Psoas muscle (tissue), 8 donors: ENCODE measurements at places on chromosomes 7 and 10. TPM values are rescaled to one million over a fixed set of nuclear protein-coding genes. Genes with fewer than 3 reads are reported as not detected.

CYP3A5 gene
- total RNA-seq: 1.1 TPM

SLC26A3 gene
- total RNA-seq: 0.24 TPM

ANKRD1 gene
- 6,044 TPM for total RNA-seq

PDLIM1 gene
- total RNA-seq: 267 TPM

SSC4D gene
- 0.92 TPM for total RNA-seq

DNA sequence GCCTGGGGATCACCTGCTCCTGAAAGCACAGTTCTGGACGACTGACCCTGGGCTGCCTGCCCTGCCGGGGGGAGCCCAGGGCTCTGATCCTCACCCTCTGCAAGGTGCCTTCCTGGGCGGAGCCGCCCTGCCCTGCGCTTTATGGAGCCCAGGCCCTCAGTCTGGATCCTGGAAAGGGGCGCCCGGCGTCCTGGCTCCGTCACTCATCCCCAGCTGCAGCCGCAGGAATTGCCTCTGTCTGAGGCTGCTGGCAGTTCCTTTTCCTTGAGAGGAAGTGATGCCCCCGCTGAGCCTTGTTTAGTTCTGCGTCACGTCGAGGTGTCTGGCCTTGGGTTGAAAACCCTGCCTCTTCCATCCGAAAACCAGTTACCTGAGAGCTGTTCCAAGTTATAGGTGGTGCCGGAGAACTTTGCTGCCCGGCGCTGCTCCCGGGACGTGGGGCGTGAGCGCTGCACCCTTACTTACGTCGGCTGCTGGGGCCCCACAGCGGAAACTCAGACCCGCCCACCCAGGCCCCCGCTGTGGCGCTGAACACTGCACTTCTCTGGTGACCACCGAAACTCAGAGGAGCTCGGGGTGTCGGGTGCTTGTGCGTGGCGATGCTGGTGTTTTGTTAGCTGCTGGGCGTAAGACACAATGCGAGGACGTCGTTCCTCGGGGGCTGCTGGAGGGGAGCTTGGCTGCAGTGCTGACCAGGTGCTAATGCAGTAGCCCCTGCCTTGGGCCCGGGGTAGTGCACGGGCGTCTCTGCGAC, 5.4 kb downstream of the MAFK start:
- no peak for DNase-seq

GRCh38 chr7:11612737-11613136, 219.3 kb downstream of the THSD7A start:
- no peak for DNase-seq

- no peak for DNase-seq
Observed at GRCh38 chr10:70769121-70769520, 16.1 kb downstream of the TBATA start.

GRCh38 chr7:44883961-44884620, 1.2 kb downstream of the PURB start:
- DNase-seq: no peak
